ENCODE measurements at places on chromosomes 5 and 9. TPM values are rescaled to one million over a fixed set of nuclear protein-coding genes. Genes with fewer than 3 reads are reported as not detected.

NOL6 gene
- total RNA-seq = 15.3 TPM

ENG gene
- 34.1 TPM for total RNA-seq

CYSRT1 gene
- 0.81 TPM for total RNA-seq

ITK gene
- total RNA-seq = 0.70 TPM

ZNG1A gene
- total RNA-seq = 9.8 TPM

PTGDS gene
- total RNA-seq = 5.2 TPM

IL5 gene
- not detected for total RNA-seq

DBH gene
- total RNA-seq = 16.7 TPM

DNA sequence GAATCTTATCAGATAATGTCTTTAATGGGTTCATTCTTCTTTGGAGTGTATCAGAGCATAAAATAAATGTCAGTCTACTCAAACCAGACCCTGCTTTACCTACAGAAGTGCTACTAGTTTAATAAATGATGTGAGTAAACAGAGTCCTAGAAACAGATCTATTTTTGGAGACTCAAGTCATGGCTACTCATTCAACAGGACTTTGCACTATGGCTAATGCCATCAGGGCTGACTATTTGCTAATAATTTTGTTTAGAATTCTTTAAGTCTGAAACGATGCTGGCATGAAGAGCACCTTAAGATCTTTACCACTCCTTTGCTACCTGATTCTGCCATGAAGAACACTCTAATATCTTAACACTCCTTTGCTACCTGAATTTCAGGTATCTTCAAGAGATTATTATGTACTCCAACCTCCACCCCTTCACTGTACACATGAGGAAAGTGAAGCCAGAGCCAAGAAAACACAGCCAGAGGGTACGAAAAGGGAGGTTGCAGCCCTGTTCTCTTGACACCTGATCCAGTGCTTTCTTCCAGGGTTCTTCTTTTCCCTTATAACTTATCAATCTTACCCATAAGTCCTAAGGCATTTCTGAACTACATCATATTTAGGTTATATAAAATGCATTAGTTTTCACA lies 62.4 kb downstream of the ZNF608 start:
- DNase-seq = no peak

DNA sequence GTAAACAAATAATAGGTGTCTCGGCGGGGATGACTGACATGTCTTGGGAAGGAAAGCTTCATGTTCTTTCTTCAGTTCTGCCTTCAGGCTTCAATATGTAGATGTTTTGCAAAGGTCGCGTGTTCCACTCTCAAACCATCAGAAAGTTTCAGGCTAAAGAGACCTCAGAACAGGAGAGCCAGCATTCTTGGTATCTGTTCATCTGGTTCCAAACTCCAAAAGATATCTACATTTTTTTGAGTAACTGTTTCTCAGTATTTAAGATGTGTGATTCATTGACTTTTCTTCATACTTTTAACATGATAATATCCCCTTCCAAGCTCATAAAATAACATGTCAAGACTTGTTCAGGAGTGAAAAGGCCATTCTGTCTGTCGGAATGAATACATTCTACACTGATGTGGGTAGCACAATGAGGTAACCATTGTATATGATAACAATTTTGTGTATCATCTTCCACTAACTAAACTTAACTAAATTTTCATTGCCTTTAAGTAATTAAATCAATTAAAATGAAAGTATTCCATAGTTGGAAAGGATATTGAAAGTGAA lies 183.6 kb downstream of the CFAP90 start:
- DNase-seq = no peak

DNA sequence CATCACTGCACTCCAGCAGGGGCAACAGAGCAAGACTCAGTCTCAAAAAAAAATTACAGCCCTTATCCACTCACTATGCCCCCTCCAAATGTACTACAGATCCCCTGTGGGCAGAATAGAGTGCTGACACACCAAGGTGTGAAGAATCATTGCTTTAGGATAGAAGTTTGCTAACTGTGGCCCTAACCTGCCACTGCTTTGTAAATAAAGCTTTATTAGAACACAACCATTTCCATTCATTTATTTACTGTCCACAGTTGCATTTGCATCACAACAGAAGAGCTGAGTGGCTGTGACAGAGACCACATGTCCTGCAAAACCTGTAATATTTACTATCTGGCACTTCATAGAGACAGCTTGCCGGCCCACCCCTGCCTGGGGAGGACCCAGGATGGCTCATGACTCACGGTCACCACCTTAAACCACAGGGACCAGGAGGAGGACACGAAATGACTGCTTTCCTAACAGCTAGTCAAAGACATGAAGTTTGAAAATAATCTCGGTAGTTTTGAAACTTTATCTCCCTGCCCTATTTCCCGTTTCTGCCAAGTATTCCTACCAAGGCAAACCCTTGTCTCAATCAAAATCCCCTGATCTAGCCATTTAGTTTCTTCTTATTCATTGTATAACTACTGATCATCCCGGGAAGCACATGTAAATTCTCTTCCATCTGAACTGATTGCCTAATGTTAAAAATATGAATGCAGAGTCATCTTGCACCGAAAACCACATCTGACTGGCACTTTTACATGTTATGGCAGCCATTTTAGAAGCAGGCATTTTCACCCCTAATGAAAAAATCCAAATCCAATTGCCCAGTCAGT lies 206.1 kb downstream of the SLIT3 start:
- no peak for DNase-seq

DNA sequence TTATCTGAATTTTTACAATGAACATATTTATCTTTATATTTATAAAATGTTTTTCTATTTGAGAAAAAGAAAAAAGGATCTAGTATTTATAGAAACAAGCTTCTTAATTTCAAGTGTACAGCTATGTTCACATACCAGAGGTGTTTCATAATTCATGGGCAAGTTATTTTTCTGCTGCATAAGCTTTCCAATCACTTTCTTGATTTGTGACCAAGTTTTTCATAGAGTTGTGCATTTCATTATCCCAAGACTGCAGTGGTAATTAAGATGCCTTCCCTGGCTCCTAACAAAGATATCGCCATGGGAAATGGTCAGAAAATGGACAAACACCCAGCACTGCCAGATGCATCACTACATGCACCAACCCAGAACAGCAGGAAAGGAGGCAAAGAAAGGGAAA lies 124.6 kb downstream of the GNAQ start:
- no peak for DNase-seq

GRCh38 chr9:8349376-8349775 lies 549.8 kb upstream of the DMAC1 start:
- no peak for DNase-seq

DNA sequence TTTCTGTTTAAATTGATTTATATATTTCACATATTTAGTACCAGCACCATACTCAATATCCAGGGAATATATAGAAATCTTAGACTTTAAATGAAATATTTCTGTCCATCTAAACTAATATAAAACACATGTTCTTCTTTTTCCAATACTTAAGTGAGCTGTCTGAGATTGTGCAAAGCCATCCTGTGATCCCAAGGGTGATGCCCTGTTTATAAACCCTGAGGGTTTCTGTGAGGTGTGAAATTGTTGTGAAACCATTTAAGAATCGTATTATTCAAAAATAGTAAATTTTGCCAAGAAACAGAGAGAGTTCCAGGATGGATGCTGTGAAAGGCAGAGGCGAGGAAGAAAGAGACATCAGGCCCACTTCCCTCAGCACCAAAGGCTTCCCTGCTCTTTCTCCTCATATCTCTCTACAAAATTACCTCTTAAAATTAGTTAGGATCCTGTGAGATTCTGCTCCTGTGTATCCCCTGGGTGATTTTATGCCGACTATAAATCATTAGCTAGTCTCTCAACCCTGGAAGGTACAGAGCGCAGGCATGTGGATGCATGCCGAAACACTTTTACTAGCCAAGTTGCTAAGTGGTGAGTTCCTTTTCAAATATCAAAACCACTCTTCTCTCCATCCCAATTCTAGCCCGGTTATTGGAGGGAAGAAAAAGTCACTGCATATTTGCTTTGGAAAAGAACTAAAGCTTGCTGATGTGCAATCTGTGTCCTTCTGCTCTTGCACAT lies 183.0 kb downstream of the GLIS3 start:
- no peak for DNase-seq

DNA sequence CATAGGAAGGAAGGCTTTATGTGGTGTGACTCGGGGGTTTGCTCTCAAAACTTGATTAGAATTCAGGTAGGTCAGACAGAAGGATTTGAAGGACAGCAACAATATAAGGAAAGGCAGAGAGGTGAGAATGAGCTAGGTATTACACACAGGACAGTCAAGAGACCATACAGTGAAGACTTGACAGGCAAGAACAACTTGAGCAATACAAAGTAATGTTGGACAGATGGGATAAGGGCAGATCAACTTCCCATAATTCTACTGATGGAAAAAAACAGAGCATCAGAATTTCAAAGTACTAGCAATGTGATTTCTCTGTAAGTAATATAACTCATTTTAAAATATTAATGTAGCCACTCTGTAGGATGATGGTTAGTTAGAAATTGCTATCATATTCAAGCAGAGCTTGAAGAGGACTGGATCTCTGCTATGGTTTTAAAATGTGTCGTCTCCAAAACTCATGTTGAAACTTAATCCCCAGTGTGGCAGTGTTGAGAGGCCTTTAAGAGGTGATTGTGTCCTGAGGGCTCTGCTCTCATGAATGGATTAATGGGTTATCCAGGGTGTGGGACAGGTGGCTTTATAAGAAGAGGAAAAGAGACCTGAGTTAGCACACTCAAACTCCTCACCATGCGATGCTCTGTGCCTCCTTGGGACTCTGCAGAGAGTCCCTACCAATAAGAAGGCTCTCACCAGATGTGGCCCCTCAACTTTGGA lies 22.4 kb upstream of the HOMER1 start:
- no peak for DNase-seq

- DNase-seq = no peak
These were observed 26.5 kb downstream of the PPP2R2B start for GRCh38 chr5:146852089-146852488.

DNA sequence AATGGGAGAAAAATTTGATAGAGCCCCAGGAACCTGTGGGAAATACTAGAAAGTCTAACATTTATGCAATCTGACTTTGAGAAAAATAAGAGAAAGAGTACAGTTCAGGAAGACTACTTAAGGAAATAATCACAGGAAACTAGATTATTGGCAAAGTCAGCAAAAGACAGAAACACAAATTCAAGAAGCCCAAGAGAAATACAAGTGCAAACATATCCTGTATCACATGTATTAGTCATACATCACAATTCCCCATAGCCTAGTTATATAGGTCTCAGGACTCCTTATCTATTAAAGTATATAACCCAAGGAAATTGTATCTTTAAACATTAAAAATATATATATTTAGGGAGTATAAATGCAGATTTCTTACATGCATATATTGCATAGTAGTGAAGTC lies 100.8 kb downstream of the HOMER1 start:
- DNase-seq = no peak

- no peak for DNase-seq
These were observed 43.9 kb downstream of the CRB2 start for GRCh38 chr9:123399803-123400378.

DNA sequence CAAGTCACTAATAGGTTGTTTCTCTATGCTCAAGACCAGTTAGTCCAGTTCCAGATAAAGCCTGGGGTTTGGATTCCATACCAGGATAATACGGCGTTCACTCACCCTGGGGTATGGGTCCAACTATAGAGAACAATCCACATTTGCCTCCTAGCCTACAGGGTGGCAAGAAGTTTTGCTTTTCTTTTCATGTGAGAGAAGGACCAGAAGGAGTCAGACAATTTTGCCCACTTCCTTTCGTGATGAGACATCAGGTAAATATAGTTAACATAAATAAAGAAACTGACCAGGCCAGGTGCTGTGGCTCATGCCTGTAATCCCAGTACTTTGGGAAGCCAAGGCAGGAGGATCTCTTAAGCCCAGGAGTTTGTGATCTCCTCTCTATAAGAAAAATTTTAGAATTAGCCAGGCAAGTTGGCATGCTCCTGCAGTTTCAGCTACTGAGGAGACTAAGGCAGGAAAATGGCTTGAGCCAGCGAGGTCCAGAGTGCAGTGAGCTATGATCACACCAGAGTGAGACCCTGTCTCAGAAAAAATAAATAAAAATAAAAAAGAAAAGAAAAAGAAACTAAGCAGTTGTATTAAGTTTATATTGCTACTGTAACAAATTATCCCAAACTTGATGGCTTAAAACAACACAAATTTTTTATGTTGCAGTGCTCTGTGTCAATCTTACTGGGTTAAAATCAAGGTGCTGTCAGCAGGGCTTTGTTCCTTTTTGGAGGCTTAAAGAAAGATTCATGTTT lies 7.5 kb upstream of the REEP5 start:
- DNase-seq = no peak

DNA sequence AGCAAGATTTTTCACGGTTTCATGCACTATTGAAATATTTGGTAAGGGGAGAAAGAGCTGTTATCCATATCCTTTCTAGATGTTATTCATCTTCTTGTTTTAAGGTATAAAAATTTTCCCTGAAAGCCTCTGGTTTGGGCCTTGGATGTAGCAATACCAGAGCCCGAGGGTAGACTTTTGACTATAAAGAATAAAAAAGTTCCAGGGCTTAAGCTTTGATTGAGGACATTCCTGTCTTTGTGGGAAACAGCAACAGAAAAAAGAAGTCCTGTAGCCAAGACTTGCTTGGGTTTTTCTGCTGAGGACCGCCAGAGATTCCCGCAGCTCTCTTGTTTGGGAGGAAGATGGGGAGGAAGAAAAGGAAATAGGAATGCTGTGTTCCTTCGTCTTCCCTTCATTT lies 440.0 kb upstream of the WWC1 start:
- no peak for DNase-seq

DNA sequence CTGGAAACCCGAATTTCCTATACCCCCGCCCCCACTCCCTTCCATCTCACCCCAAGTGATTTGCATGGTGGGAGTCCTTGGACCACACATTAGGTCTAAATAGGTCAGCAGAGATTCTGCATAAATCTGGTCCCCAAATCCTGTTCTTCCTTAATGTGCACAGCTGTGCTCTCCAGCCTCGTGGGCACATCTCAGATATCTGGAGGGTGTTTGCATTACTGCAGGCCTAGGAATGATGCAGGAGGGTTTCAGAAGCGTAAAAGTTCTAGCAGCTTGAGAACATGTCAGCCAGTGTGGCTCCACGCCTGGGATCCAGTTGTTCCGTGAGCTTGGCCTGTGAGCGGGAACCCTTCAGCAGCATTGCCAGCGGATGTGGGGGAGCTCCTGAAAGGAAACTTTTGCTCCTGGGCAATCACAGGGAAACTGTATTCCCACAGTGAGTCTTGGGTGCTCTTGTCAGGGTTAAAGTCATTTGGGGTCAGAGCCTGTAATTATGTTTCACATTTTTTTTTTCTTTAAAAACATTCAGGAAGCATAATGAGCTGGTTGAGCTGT lies 12.9 kb downstream of the ARHGAP26 start:
- DNase-seq = no peak

DNA sequence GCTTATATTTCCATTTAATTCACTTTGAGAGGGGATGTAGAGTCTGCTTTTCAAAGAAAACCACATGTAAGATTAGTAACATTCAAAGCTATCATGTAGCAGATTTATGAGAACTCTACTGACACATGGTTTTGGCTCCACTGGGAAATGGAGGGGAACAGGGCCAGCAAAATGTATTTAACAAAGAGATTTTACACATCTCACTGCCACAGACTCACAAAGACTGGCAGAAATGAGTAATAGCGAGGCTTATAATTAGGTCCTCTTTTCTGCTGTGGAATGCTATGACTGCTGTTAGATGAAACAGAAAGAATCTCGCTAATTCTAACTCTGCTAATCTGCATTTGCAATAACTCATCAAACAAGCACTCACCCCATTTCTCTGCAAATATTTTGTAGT lies 4.5 kb downstream of the DAP start:
- DNase-seq = no peak

All from left lobe of liver (tissue), 2 donors.